ENCODE measurements at places on chromosomes 1 and 21. TPM values are rescaled to one million over a fixed set of nuclear protein-coding genes. Genes with fewer than 3 reads are reported as not detected.

The FCGR3B gene
- total RNA-seq = 4.3 TPM

The SEC16B gene
- total RNA-seq = 4.8 TPM

The PAPPA2 gene
- 93.5 TPM for total RNA-seq

DNA sequence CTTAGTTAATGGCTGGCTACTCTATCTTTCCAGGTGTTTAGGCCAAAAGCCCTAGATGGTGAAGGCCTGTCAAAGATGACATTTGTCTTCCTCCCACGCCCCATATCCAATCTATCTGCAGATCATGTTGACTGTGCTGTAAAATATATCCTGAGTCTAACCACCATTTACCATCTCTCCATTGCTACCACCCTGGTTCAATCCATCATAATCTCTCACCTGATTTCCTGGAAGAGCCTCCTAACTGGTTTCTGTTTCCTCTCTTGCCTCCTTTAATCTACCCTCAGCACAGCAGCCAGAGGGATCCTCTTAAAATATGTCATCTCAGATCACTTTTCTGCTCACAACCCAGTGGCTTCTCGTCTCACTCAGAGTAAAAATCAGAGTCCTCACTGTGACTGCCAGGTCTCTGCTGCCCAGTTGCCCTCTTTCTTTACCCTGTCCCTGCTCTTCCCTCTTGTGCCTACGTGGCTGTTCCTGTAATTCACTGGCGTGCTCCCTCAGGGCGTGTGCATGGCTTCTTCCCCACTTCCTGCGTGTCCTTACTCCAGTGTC is 17.8 kb downstream of the TMEM50A start:
- no peaks in the 10 kb centered on the region for H3K4me1 ChIP-seq
- H3K27me3 ChIP-seq = no peaks in the 10 kb centered on the region
- DNase-seq = no peak
- H3K4me3 ChIP-seq = no peak overlapping the region

DNA sequence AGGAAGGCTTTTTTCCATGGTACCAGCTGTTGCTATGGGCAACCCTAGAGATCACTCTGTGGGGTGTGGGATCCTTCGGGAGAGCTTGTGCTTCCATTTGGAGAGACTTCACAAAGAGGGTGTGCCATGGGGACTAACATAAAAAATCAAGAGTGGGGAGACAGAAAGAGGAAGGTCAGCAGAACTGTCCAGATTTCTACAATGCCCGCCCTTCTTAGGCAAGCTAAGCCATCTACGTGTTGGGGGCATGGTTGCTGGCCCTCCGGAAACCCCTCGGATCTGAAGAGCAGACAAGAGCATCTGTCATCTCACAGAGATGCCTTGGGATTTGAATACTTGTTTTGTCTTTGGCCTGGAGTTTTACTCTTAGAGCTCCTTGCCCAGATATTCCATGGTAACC is 83.9 kb upstream of the ZNF648 start:
- H3K27ac ChIP-seq = peak overlapping the region; percentile 91
- peaks cover 17% of the 10 kb centered on the region for H3K4me1 ChIP-seq
- H3K36me3 ChIP-seq = no peaks in the 10 kb centered on the region
- no peak overlapping the region for H3K4me3 ChIP-seq
- H3K27me3 ChIP-seq = no peaks in the 10 kb centered on the region

- no peak overlapping the region for H3K4me3 ChIP-seq
- H3K4me1 ChIP-seq = no peaks in the 10 kb centered on the region
- no peak for DNase-seq
- H3K27ac ChIP-seq = no peak overlapping the region
- H3K36me3 ChIP-seq = no peaks in the 10 kb centered on the region
- no peaks in the 10 kb centered on the region for H3K27me3 ChIP-seq
Observed at GRCh38 chr1:162056579-162056978, 12.9 kb upstream of the NOS1AP start.

- H3K27ac ChIP-seq = no peak overlapping the region
- no peaks in the 10 kb centered on the region for H3K27me3 ChIP-seq
- H3K4me1 ChIP-seq = no peaks in the 10 kb centered on the region
- H3K36me3 ChIP-seq = no peaks in the 10 kb centered on the region
Observed at GRCh38 chr21:29074783-29075182, 1.3 kb upstream of the CCT8 start.

- peak overlapping the region; percentile 95 for H3K4me3 ChIP-seq
- no peaks in the 10 kb centered on the region for H3K36me3 ChIP-seq
- H3K4me1 ChIP-seq = peaks cover 28% of the 10 kb centered on the region
- no peak for DNase-seq
- peak overlapping the region; percentile 88 for H3K27ac ChIP-seq
Observed at GRCh38 chr1:151005729-151006319, 878 bp downstream of the MINDY1 start.
